ENCODE measurements at places on chromosomes 4 and X. TPM values are rescaled to one million over a fixed set of nuclear protein-coding genes. Genes with fewer than 3 reads are reported as not detected.
A peak's percentile ranks its signal among the peaks of the same experiment; 100 is the strongest.

The GUCY1B1 gene
- total RNA-seq, result 4.4 TPM

The EMCN gene
- 40.0 TPM for total RNA-seq

GRCh38 chr4:2943364-2944090, 19.7 kb downstream of the NOP14 start:
- peak; percentile 47 for DNase-seq

- DNase-seq, result no peak
Observed at GRCh38 chrX:10900585-10901289, 210.4 kb upstream of the HCCS start.

DNA sequence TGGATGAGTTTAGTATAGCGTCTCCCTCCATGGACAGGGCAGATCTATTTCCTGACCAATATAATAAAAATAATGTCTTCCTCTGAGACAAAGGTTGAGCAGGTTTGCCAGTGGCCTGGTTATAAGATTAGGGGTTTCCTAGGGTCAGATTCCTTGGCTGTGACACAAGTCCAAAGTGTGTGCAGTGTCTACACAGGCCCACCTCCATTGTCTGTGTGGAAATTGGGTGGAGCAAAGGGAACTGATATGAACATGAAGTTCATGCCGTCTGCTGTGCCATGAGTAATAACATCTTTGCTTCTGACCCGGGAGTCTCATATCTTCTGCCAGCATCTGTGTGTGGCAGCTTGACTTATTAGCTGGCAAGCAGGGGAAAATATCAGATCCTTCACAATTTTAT, 187.7 kb upstream of the BOD1L1 start:
- no peak for DNase-seq

Data from adrenal gland (tissue), 19 donors.